ENCODE measurements at places on chromosomes 2 and 18.

DNA sequence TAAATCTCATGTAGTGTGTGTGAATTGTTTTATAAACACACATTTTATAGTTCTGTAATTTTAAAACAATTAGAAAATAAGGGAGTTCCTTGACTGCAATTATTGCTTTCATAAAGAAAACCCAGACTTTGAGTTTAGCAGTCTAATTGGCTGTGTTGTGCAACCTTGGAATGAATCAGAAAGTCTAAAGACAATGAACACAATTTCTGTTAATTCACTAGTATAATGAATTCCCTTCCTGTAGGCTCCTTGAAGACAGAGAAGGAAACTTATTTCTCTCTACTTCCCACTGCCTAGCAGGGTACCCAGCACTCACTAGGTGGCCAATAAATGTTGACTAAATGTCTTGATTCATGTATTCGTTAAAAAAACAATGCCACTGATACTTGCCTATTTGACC is 79.9 kb downstream of the ANTXR1 start:
- DNase-seq, result no peak

DNA sequence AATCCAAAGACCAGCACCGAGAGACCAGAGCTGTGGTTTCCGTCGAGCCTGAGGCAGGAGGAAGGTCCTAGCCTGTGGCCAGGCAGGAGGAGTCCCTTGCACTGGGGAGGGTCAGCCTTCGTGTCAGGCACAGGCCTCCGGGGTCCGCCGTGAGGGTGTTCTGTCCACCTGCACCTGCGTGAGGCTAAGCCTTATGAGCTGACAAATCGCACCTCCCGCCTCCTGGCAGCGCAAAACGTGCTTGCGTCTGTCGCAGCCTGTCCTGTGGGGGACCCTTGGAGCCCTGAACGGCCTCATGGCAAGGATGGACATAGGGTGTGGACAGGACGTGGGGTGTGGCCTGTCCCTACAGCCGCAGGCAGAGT is 73.3 kb downstream of the KCNG2 start:
- DNase-seq, result no peak

DNA sequence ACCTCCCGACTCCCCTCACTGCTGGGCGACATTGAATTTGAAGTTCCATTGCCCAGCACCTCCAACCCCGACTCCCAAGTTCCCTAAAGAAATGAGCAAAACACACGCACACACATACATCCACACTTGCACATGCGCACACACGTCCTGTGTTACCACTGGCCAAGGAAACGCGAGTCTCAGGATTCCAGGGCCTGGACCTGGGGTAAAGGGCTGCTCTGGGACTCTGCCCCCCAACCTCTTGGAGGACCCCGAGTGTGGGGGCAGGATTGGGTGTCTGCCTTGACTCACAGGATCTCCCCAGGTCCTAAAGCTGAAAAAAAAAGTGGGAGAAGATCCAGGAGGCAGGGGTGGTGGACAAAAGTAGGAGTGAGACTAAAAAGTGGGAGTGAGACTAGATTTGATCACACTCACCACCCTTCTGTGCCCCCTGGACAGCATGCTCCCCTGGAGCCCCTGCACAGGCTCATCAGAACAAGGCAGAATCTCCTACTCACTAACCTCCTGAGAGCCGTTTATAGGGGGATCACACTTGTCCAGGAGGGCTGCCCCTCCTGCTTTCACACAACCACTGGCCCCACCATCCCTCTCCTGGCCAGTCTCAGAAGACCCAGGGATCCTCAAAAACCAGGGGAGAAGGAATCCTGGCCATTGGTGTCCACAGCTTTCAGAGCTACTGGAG is 202.2 kb downstream of the TNS1 start:
- no peak for DNase-seq

DNA sequence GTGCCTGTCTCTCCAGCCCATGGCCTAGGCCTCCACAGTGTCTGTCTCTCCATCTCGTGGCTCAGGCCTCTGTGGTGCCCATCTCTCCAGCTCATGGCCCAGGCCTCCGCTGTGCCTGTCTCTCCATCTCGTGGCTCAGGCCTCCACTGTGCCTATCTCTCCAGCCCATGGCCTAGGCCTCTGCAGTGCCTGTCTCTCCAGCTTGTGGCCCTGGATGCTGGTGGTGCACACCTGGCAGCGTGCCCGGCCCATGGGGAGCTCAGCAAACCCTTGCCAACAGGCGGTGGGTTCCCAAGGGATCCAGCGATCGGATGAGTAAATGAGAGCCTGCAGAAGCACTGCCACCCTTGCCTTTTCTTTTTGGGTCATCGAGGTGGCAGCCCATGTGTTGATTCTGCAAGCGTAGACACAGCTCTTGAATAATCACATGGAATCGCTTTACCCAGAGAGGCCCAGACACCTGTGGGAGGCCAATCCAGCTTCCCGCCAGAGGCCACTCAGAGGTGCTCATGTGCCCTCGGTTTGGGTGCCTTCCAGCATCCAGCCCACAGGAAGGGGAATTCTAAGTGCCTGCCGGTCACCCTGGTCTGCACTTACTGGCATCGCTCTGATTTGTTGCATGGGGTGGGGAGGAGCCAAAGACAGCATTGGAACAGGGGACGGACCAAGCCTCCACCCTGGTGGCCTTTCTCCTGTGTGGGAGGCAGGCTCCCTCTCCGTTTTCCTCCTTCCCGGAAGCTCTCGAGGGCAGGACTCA is 101.8 kb upstream of the HDAC4 start:
- DNase-seq, result no peak

DNA sequence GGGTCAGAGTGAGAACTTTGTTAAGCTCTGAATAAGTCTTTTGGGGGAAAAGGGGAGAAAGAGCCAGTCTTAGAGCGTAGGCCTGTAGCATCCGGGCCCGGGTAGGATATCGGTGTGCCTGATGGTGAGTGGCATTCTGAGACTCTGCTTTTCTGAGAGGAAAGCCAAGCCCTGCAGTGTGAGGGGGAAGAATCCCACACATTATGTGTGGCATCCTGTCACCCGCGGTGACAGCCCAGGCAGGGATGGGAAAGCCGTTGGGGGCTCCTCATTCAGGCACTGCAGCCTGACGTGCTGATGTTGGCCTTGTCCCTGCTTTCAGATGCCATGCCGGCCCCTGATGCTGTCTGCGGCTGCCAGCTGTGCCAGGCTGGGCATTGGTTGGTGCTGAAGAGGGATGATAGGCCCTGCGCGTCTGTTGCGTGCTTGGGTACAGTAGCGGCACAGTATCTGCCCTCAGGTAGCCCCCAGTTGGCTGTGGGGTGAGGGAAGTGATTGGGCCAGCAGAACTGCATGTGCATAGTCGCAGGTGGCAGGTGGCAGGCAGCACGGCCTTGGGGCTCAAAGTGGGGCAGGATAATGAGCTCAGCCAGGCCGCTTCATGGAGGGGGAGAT is 37.6 kb downstream of the GLI2 start:
- no peak for DNase-seq

- no peak for DNase-seq
Measured at GRCh38 chr18:30999887-31000628, 42.5 kb downstream of the DSC3 start.

DNA sequence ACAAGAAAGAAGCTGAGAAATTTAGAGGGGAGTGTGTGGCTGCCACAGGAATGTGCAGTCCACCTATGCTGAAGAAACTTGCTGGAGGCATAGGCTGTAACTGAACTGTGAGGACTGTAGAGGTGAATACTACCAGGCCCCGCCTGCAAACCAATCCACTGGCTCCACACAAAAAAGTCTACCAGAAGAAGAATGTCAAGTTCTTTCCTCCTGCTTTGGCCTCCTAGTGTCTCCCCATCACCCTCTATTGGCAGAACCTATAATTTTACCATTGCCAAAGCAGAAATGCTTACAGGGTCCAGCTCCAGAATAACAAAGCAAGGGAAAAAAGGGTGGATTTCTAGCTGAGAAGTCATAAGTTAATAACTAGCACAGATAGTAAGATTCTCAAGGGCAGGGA is 5.9 kb upstream of the ATP5MC3 start:
- DNase-seq, result peak; percentile 13

DNA sequence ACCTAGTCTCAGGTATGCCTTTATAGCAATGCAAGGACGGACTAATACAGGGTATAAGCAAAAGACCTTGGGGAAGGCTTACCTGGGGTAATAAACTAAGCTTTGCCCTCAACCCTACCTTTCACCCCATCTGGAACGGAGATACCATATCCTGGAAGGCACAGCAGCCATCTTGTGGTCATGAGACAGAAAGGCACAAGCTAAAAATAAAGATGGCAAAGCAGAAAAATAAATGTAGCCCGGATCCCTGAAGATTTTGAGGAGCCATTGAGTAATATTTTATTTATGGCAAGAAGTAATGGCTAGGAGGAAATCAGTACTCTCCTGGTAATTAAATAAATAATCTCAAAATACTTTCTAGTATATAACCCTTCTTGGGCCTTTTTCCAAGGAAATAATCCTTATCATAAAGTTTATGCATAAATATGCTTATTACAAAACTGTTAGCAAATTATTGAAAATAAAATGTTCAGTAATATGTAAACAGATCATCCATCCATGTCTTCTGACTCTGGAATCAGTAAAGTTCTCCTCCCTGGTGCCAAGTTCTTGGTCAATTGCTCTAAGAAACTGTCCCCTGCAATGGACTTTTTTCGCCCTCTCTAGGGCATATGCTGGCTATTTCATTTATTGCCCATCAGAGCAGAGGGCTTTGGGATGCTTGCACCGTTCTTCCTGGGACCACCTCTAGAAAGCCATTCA is 198.7 kb downstream of the SPP2 start:
- DNase-seq, result no peak

GRCh38 chr18:12433829-12434540 is 26.3 kb downstream of the PRELID3A start:
- no peak for DNase-seq

DNA sequence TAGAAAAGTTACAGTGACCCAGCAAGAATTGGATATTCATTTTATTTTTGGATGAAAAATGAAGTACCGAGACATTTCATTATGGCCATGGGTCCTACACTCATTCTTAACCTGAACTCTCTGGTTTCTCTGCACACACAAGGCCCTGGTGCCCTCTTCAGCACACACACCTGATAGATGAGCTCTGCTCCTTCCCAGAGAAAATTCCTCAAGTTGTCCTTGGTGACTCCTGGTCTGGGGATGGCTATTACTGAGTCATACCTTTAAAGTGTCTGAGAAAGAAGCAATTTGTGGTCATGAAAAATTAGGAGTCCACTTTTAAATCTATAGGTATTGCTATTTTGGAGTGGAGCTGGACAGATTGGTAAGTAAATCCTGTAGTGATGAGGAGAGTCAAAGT is 311.5 kb downstream of the CDH2 start:
- no peak for DNase-seq

DNA sequence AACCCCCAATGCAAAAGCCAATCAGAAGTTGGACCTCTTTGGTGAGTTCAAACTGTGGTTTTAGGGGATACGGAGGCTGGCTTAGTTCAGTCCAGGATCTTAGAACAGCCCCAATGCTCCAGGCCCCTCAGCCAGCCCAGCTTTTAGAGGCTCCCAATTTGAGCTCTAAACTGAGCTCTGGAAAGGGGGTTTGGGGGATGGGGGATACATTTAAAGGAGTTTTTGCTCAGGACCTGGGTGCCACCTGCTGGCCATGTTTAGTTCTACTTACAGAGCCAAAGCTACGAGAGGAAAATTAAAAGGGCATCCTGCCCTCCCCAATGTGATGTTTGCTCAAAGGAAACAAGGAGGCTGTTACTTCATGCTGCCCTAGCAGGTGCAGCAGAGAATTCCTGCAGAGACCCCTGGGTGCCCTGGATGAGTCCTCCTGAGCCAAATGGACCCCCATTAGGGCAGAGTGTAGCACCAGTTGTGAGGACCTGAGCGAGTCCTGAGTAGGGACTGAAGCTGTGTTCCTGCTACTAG is 15.9 kb upstream of the TMEM214 start:
- DNase-seq, result peak; percentile 76

- peak; percentile 19 for DNase-seq
Measured at GRCh38 chr2:84077496-84077895, 381.6 kb downstream of the SUCLG1 start.

Data from fibroblast of skin of right quadriceps (primary cell).